Fibroblast of mammary gland (primary cell): ENCODE measurements at places on chromosomes 6 and 20.
A peak's percentile ranks its signal among the peaks of the same experiment; 100 is the strongest.

DNA sequence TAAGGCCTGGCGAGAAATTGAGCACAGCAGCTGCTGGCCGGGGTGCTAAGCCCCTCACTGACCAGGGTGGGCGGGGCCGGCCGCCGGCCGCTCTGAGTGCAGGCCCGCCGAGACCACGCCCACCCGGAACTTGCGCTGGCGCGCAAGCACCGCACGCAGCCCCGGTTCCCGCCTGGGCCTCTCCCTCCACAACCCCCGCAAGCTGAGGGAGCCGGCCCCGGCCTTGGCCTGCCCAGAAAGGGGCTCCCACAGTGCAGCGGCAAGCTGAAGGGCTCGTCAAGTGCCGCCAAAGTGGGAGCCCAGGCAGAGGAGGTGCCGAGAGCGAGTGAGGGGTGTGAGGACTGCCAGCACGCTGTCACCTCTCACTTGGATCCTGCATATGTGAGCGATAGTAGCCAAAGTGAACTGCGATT, 251.2 kb downstream of the GJA1 start:
- DNase-seq, result no peak

GRCh38 chr6:13013681-13014503, 297.3 kb downstream of the PHACTR1 start:
- no peak for DNase-seq

DNA sequence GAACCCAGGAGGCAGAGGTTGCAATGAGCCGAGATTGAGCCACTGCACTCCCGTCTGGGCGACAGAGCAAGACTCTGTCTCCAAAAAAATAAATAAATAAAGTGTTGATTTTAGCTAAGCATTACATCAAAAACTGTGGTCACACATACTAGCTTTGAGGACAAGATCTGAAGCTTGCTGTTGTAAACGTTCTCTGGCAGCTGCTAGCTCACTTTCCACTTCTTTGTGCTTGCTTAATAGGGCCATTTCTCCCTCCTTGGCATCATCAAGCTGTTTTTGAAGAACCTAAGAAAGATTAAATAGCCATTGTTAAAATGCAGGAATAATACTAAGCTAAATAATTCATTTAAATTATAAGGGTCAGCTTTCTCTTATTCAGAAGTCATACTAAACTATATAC, 55.7 kb downstream of the FAM184A start:
- no peak for DNase-seq

DNA sequence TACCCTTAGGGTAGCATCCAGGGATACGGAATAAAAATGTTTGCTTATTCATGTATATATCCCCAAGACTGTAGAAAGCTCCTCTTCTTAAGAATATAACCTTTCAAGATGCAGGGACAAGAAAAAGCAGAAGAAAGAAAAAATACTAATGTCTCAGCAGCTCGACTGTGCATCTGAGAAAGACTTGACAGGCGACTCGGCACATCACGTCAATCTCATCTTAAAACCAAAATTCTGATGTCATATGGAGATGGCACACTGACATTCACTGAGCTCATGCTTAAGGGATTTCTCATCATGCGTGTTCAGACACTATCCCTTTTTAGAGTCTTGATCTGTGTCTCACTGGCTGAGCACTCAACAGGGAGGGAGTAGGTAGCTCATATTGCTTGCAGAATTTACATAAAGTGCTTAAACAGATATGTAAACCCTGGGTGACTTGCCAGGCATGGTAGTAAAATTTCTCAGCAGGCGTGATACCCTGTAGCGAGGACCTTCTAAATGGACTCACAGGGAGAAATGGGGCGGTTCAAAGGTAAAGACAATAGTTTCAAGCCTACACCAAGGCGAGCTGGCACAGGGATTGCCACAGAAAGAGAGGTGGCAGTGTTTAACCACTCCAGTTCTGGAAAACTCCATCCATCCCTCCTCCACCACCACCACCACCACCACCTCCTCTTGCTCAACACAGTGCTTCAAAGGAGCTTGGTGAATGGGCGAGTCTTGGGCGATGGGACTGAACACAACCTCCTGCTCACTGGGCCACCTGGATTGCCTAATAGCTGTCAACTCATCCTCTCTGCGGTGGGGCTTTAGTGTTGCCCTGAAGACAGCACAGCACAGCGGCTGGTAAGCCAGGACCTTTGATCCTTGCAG, 330.5 kb downstream of the TFAP2A start:
- DNase-seq, result no peak

GRCh38 chr6:138203315-138203714, 15.0 kb downstream of the PBOV1 start:
- DNase-seq, result no peak

DNA sequence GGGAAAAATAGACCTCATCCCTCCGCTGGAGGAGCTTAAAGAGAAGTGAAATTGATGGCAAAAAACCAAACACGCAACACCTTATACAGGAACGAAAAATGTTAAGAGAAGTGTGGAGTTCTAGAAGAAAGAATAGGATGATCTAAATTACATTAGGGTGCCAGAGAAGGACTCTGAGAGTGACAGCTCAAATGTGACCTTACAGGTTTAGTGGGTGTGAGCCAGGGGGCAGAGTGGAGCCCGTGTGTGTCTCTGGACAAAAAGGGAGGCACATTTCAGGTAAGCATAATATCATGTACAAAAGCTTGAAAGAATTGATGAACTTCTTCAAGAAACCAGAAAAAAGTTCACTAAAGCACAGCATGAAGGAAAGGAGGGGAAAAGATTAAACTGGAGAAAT, 20.8 kb downstream of the HLA-DRA start:
- DNase-seq, result no peak

- DNase-seq, result peak; percentile 61
Observed at GRCh38 chr6:56866917-56867522, 87.9 kb upstream of the BEND6 start.

GRCh38 chr6:113406048-113406695, 451.0 kb upstream of the MARCKS start:
- DNase-seq, result peak; percentile 59

GRCh38 chr20:9281803-9282202, 212.9 kb downstream of the PLCB4 start:
- no peak for DNase-seq

GRCh38 chr6:90466154-90466940, 120.5 kb downstream of the MAP3K7 start:
- DNase-seq, result peak; percentile 20

DNA sequence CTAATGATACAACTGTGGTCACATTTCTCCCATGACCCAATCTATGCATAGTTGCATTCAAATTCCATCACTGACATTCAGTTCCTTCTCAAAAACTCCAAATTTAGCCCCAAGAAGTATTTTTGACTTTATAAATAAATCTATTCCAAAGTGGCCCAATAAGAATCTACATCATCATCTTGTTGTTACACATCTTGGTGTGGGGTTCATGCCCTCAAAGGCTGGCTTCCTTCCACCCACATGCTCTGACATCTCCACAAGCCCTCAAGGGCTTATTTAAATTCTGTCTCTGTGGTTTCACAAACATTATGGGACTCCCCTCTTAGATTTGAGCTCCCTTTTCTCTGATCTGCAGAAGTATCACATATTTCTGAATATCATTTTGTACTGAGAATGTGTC, 585.3 kb upstream of the BTBD3 start:
- DNase-seq, result no peak

DNA sequence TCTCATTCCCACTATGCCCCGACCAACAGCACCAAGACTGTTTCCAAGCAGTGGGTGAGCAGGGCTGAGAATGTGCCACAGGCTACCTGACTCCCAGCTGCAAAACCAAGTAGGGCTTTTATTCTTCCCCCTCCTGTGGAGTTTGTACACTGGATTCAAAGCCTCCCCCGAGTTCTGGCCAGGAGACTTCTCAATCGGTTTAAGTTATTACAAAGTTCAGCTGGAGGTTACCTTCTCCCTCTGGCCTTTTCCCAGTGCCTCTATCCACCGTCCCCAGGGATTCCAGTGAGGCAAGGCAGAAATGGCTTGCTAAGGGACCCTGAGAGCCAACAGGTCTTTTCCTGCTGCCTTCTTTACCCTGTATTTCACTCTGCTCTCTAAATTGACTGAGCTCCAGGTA, 217.0 kb downstream of the ADGRG6 start:
- no peak for DNase-seq

- no peak for DNase-seq
Observed at GRCh38 chr6:12482386-12483375, 192.5 kb downstream of the EDN1 start.
